ENCODE measurements at places on chromosomes 2 and 18.

GRCh38 chr2:27502142-27502541 lies 5.5 kb downstream of the GCKR start:
- DNase-seq: no peak

DNA sequence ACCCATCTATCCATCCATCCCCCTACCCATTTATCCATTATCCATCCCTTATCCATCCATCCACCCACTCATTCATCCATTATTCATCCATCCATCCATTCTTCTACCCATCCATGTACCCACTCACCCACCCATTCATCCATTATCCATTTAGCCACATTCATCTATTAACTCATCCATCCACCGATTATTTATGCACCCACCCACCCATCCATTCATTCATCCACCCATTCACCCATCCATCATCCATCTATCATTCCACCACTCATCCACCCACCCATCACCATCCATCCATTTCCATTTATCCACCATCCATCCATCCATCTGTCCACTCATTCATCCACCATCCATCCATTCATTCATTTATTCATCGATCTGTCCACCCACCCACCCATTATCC lies 137.4 kb upstream of the CTDP1 start:
- no peak for DNase-seq

DNA sequence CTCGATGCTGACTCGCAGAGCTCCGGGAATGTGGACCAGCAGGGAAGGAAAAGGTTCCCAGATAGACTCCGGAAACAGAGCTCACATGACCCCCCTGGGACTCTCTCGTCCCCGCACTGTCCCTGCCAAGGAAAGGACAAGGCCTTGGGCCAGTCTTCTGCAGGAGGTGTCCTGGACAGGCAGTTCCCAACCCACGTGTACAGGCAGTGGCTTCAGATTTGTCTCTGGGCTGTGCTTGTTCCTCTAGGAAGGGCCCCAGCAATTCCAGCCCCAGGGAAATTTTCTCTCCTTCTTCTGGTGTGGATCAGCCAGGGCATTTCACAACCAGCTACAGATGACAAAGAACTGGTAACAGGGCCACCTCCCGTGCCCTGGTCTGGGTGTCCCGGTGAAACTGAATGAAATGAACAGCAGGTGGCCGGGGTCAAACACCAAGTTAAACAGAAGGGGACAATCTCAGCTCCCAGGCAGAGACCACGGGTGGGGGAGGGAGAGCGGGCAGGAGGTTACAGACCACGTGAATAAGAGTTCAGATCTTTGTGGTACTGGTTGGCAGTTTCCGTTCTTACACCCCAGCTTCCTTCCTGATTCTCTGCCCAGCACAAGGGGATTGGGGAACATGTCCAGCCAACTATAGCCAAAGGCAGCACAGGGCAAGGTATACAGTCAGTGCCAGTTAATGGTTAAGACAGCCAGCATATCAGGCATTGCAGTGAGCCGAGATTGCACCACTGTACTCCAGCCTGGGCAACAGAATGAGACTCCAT lies 52.2 kb upstream of the CAB39 start:
- DNase-seq: no peak

DNA sequence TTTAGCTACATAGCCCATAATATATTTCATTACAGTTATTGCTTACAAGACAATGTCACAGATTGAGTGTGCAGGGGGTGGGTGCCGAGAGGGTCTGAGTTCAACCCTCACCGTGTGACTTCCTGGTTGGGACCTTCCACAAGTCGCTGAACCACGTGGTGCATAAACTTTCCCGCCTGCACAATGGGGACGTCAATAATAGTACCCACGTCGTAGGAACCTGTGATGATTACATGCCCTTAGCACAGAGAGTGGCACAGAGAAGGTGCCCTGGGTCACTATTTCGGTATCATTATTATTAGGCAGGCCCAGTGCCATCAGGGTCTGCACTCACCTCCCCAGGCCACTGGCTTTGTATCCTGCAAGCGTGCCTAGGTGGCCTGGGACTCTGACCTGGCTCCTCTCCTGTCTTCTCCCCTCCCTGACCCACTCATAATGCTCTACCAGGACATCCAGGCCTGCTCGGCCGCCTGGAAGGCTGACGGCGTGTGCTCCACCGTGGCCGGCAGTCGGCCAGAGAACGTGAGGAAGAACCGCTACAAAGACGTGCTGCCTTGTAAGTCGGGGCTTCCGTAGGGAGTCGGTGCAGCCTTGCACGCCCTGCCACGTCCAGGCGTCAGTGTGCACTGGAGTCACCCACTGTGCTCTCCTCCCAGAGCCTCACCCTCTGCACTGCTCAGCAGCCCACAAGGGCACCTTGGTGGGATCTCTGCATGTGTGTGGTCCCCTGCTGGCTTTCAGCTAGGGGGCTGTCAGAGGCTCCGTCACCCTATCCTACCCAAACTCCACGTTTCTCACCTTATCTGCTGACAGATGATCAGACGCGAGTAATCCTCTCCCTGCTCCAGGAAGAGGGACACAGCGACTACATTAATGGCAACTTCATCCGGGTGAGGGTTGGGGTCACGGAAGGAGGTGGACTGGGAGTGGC lies 2.8 kb downstream of the PTPN18 start:
- no peak for DNase-seq

GRCh38 chr2:142920571-142920970 lies 43.1 kb downstream of the KYNU start:
- no peak for DNase-seq
